ENCODE measurements at places on chromosomes 11 and 22.

- peak; percentile 28 for DNase-seq
These were observed 90.2 kb downstream of the SEZ6L start for GRCh38 chr22:26259510-26259909.

GRCh38 chr11:25423436-25424199 lies 908.3 kb upstream of the ANO3 start:
- no peak for DNase-seq

- DNase-seq, result no peak
These were observed 97.3 kb downstream of the ZBTB16 start for GRCh38 chr11:114156782-114157181.

- DNase-seq, result no peak
These were observed 234.4 kb upstream of the MTNR1B start for GRCh38 chr11:92735039-92735438.

DNA sequence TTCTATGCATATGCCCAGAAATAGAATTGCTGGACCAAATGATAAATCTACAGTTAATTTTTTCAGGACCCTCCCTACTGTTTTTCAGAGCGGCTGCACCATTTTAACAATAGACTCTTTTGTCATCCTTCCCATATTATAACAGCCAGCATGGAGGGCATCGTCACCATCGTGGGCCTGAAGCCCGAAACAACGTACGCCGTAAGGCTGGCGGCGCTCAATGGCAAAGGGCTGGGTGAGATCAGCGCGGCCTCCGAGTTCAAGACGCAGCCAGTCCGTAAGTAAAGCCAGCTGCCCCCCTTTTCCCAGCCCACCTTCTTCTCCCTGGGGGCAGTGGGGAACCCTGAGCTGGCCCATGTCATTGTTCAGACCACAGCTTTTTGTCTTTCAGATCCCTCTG lies 79.5 kb upstream of the TTC12 start:
- no peak for DNase-seq

- no peak for DNase-seq
These were observed 27.2 kb downstream of the BSX start for GRCh38 chr11:122954455-122954854.
